ENCODE measurements at places on chromosomes 16 and 17. TPM values are rescaled to one million over a fixed set of nuclear protein-coding genes. Genes with fewer than 3 reads are reported as not detected.

- no peak for DNase-seq
- peaks cover 46% of the 10 kb centered on the region for H3K4me1 ChIP-seq
- H3K4me3 ChIP-seq, result peak overlapping the region; percentile 84
- no peaks in the 10 kb centered on the region for H3K27me3 ChIP-seq
- H3K36me3 ChIP-seq, result no peaks in the 10 kb centered on the region
These were observed 1.0 kb downstream of the RHBDF2 start for GRCh38 chr17:76500074-76500746.

DNA sequence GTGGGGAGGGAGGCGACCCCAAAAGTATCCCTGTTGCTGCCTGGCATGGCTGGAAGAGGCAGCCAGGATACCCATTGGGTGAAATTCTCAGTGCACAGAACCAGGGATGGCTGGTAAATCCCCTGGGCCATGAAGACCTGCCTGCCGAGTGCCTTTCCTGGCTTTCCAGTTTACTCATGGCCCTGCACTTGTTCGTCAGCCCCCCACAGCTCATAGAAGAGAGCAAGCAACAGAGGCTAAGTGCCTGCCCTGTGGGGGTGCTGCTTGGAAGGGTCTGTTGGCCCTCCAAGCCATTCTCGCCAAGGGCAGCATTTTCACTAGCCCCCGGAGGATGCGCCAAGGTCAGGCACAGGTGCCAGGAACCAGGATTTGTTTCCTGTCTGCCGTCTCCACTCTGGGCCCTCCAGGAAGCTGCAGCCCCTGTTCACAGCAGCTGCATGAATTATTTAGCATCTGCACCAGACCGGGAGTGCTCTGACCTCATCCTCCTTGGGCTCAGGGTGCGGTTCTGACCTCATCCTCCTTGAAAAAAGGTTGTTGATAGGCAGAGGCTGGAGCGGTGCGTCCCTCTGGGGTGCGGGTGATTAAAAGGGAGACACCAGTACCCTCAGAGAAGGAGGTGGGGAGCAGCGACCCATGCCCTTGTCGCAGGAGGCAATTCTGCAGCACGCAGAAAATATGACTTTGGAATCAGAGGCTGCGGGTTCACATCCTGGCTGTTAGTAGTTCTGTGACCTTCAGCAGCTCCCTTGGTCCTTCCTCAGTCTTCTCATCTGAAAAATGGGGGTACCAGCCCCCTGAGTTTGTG lies 14.2 kb upstream of the CD300A start:
- H3K4me3 ChIP-seq, result peak overlapping the region; percentile 48
- H3K4me1 ChIP-seq, result peaks cover 31% of the 10 kb centered on the region
- H3K27me3 ChIP-seq, result peaks cover 14% of the 10 kb centered on the region
- DNase-seq, result peak; percentile 83
- peak overlapping the region; percentile 74 for H3K27ac ChIP-seq

DNA sequence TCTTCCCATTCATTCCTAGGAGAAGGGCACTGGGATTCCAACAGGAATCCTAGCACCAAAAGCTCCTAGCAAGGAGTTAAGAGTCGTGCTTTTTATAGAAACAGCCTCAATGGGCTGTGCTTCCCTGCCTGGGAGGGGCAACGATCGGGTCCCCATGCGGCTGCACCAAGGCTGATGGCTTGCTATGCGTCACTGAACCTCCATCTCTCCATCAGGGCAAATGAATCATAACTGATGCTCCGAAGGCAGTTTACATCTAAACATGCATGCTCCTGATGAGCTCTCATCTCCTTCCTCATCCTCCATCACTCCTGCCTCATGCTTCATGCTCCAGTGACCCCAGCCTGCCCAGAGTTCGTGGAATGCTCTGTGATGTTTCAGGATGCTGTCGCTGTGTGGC lies 270.5 kb downstream of the FOXL1 start:
- no peaks in the 10 kb centered on the region for H3K4me1 ChIP-seq
- H3K36me3 ChIP-seq, result no peaks in the 10 kb centered on the region
- no peaks in the 10 kb centered on the region for H3K27me3 ChIP-seq
- no peak for DNase-seq

The ITPRIPL2 gene
- total RNA-seq, result 16.7 TPM

The LCAT gene
- 15.6 TPM for total RNA-seq

The NPIPA3 gene
- not detected for total RNA-seq

The IL17C gene
- total RNA-seq, result not detected

- no peak overlapping the region for H3K27ac ChIP-seq
- H3K36me3 ChIP-seq, result no peaks in the 10 kb centered on the region
- H3K4me3 ChIP-seq, result no peak overlapping the region
- no peak for DNase-seq
- H3K27me3 ChIP-seq, result no peaks in the 10 kb centered on the region
These were observed 64.6 kb downstream of the NKD1 start for GRCh38 chr16:50612849-50613198.

- H3K36me3 ChIP-seq, result peaks cover 3% of the 10 kb centered on the region
- peaks cover 64% of the 10 kb centered on the region for H3K4me1 ChIP-seq
- peak; percentile 65 for DNase-seq
- peak overlapping the region; percentile 92 for H3K4me3 ChIP-seq
- peak overlapping the region; percentile 91 for H3K27ac ChIP-seq
- no peaks in the 10 kb centered on the region for H3K27me3 ChIP-seq
These were observed 24.3 kb upstream of the RFFL start for GRCh38 chr17:35087731-35088355.

GRCh38 chr17:15884731-15885130 lies 60.2 kb upstream of the ADORA2B start:
- no peaks in the 10 kb centered on the region for H3K36me3 ChIP-seq
- H3K4me1 ChIP-seq, result peaks cover 22% of the 10 kb centered on the region
- no peak overlapping the region for H3K4me3 ChIP-seq
- no peak overlapping the region for H3K27ac ChIP-seq
- DNase-seq, result no peak
- H3K27me3 ChIP-seq, result no peaks in the 10 kb centered on the region

GRCh38 chr17:46787478-46787877 lies 31.0 kb downstream of the WNT3 start:
- peaks cover 1% of the 10 kb centered on the region for H3K4me1 ChIP-seq
- H3K4me3 ChIP-seq, result no peak overlapping the region
- H3K36me3 ChIP-seq, result no peaks in the 10 kb centered on the region
- DNase-seq, result no peak
- H3K27ac ChIP-seq, result no peak overlapping the region

The CHST5 gene
- not detected for total RNA-seq

The BTBD17 gene
- not detected for total RNA-seq

The SCNN1B gene
- total RNA-seq, result not detected
